ENCODE measurements at places on chromosomes 2 and 18.
A peak's percentile ranks its signal among the peaks of the same experiment; 100 is the strongest.

GRCh38 chr18:77343846-77344510, 94.3 kb downstream of the GALR1 start:
- no peak for DNase-seq
- H3K4me1 ChIP-seq, result no peaks in the 10 kb centered on the region
- no peak overlapping the region for H3K27ac ChIP-seq
- no peak overlapping the region for H3K4me3 ChIP-seq
- no peaks in the 10 kb centered on the region for H3K27me3 ChIP-seq

GRCh38 chr2:232228971-232229894, 149.3 kb upstream of the ALPP start:
- no peak overlapping the region for H3K27ac ChIP-seq
- no peaks in the 10 kb centered on the region for H3K27me3 ChIP-seq
- no peaks in the 10 kb centered on the region for H3K36me3 ChIP-seq
- DNase-seq, result peak; percentile 37

- H3K36me3 ChIP-seq, result no peaks in the 10 kb centered on the region
- H3K4me1 ChIP-seq, result peaks cover 3% of the 10 kb centered on the region
- no peak overlapping the region for H3K4me3 ChIP-seq
These were observed 19.1 kb upstream of the B3GNT2 start for GRCh38 chr2:62176801-62177200.

- peaks cover 2% of the 10 kb centered on the region for H3K4me1 ChIP-seq
- H3K4me3 ChIP-seq, result no peak overlapping the region
- H3K27me3 ChIP-seq, result no peaks in the 10 kb centered on the region
- H3K36me3 ChIP-seq, result no peaks in the 10 kb centered on the region
- no peak overlapping the region for H3K27ac ChIP-seq
These were observed 21.9 kb downstream of the RTP5 start for GRCh38 chr2:241891315-241891987.

GRCh38 chr2:54122171-54122935, 6.9 kb downstream of the ACYP2 start:
- H3K36me3 ChIP-seq, result no peaks in the 10 kb centered on the region
- H3K27me3 ChIP-seq, result no peaks in the 10 kb centered on the region
- H3K4me1 ChIP-seq, result no peaks in the 10 kb centered on the region
- H3K27ac ChIP-seq, result no peak overlapping the region
- H3K4me3 ChIP-seq, result no peak overlapping the region

DNA sequence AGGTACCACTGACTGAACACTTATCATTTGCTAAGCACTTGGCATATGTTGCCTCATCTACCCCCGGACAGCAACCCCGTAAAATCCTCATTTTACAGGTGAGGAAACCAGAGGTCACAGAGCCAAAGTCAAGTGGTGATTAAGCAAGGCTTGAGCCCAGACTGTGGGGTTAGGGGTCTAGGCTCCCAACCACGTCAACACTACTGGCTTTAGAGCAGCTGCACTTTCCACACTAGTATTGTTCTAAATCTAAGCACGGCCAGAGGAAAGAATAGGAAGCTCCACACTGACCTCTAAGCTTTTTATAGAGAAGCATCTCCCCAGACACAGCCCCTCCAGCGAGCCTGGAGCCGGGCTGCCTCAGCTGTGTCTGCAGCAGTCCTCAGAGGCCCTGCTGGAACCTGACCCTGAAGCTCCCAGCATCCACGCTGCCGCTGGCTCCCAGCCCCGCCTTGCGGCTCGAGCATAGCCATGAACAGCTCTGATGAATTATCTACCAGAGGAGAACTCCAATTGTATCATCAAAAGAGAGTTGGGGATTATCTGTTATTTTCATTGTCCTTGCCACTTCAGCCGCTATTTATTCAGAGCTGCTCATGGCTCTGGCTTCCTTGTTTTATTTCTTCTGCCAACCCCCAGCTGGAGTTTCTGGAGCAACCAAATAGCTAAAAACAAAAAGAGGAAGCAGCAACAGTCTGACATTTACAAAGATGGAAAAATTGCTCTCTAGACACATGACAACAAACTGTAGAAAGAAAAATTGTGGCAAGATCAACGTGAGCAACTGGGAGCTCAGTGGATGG, 62.2 kb upstream of the RTN4 start:
- H3K4me3 ChIP-seq, result no peak overlapping the region
- no peaks in the 10 kb centered on the region for H3K36me3 ChIP-seq
- no peaks in the 10 kb centered on the region for H3K27me3 ChIP-seq
- H3K27ac ChIP-seq, result peak overlapping the region; percentile 44
